Muscle of arm (tissue), 14 donors: ENCODE measurements at places on chromosomes 12 and 14. TPM values are rescaled to one million over a fixed set of nuclear protein-coding genes. Genes with fewer than 3 reads are reported as not detected.

Gene OR6C2
- polyA plus RNA-seq = not detected

Gene MCRS1
- 44.4 TPM for polyA plus RNA-seq

Gene MYF5
- 32.1 TPM for polyA plus RNA-seq

Gene CBLN3
- polyA plus RNA-seq = 2.0 TPM

Gene CLIP1
- not detected for polyA plus RNA-seq

Gene ANO2
- 4.5 TPM for polyA plus RNA-seq

Gene TSHR
- 0.93 TPM for polyA plus RNA-seq

Gene IAPP
- not detected for polyA plus RNA-seq

Gene SRSF9
- polyA plus RNA-seq = 91.3 TPM

Gene TMEM52B
- 0.27 TPM for polyA plus RNA-seq

Gene JAG2
- 29.4 TPM for polyA plus RNA-seq

Gene CIPC
- 27.8 TPM for polyA plus RNA-seq

Gene SIX6
- 0.07 TPM for polyA plus RNA-seq

Gene STX2
- polyA plus RNA-seq = 19.6 TPM

Gene PAH
- not detected for polyA plus RNA-seq

Gene SYCP3
- polyA plus RNA-seq = 0.54 TPM

Gene IL26
- not detected for polyA plus RNA-seq

Gene KRT75
- not detected for polyA plus RNA-seq

Gene TAS2R7
- not detected for polyA plus RNA-seq

Gene TAS2R8
- polyA plus RNA-seq = not detected

Gene SLC5A8
- polyA plus RNA-seq = not detected

Gene GALNT16
- 28.7 TPM for polyA plus RNA-seq

Gene TMEM63C
- polyA plus RNA-seq = 1.7 TPM

Gene MYBPC1
- polyA plus RNA-seq = 4,566 TPM

Gene SPRYD4
- 3.4 TPM for polyA plus RNA-seq
